ENCODE measurements at places on chromosomes 3 and 15.

DNA sequence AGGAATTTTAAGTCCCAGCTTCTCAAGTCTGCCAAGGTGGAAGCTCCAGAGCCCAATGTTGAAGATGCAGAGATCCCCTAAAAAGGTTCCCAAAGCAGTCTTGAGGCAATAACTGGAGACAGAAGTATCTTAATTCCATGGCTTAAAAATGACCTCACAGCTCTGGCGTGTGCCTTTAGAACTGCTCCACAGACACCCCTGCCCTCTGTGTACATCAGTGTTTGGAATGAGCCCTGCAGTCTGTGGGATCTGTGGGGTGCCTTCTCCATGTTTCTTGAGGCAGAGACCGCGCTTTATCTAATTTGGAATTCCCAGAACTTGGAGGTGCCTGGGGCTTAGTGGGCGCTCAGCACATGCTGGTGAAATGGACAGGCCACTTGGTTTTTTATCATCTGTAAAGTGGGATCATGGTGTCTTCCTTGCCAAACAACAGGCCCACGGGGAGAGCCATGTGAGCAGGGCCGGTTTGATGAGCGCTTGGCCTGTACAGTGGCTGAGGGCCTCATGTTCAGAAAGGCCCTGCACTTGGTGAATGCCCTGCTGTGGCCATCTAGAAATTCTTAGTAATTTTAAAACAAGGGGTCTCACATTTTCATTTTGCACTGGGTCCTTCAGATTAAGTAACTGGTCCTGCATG is 7.1 kb downstream of the ITGA11 start:
- DNase-seq = peak; percentile 25

GRCh38 chr3:100374521-100374920 is 26.4 kb downstream of the TOMM70 start:
- DNase-seq = no peak

GRCh38 chr3:196640297-196641018 is 964 bp downstream of the NRROS start:
- no peak for DNase-seq

DNA sequence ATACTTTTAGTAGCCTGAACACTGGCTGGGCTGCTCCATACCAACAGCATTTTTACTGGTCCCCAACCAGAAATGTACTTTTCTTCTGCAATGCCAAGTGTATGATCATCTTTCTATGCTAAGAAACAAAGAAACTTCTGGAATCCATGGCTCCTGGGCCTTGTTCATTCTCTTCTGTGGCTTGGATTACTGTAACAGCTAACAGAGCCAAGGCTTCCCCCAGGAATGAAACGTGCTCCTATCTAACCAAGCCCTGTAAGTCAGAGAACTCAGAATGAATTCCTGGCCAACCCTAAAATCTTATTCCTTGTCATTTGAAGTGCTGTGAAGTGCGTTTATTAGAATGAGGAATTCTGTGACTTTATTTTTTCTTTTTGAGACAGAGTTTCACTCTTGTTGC is 102.9 kb upstream of the RAD18 start:
- DNase-seq = no peak

DNA sequence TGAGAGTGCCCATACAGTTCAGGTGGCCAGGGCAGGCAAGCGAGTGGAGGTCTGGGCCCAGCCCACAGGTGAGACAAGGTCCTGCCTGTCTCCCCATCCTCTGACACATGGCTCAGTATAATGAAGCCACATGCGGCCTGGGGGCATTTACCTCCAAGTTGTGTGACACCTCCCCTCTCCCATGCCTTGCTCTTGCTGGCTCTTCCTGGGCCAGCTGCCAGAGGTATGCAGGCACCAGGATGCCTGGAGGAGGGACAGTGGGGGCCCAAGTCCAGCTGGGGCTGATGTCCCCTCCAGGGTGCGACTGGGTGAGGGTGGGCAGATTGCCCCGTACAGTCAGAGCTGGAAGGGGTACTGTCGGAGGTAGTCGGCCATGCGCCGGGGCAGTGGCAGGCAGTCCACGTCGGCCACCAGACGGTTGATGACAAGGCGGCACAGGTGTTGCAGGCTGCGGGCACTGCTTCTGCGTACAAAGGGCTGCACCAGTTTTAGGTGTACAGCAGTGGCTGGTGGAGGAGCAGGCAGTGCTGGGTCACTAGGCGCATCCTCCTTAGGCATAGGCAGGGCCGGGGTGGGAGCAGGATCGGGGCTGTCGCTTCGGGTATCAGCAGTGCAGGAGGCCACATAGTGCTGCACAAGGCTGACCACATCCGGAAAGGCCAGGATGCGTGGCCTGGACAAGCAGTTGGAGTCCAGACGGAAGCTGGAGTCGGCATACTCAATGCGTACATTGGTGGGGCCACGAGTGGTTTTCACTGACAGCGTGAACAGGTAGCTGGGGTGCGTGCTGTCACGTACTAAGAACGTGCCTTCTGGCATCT is 4.1 kb downstream of the CISH start:
- DNase-seq = no peak

DNA sequence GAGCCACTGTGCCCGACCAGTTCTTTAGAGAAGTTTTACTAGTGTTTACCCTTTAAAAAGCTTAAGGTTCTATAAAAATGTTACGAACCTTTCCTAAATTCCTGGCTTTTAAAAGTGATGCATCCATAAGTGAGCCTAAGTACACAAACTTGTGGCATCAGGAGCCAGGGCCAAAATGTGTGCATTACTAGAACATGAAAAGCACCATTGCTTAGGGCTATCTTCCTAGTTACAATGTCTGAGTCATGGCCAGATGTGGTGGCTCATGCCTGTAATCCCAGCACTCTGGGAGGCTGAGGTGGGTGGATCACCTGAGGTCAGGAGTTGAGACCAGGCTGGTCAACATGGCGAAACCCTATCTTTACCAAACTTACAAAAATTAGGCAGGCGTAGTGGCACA is 39.9 kb downstream of the LEO1 start:
- no peak for DNase-seq

- DNase-seq = no peak
These were observed 47.9 kb downstream of the FGD5 start for GRCh38 chr3:14866627-14867026.

GRCh38 chr3:168812234-168812633 is 716.5 kb upstream of the GOLIM4 start:
- peak; percentile 42 for DNase-seq

DNA sequence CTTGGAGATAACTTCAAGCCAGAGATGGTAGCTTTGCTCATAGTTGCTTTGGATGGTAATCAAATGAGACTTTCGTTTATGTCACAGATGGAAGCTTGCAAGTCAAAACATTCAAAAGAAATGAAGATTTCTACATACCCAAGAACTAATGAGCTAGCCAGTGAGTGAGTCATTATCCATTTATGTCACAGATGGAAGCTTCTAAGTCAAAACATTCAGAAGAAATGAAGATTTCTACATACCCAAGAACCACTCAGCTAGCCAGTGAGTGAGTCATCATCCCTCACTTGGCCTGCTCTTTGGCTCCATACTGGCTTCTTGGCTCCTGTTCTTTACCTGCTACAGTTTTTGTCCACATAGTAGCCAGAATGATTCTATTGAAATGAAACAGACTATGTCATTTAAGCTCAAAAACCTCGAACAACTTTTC is 559.8 kb upstream of the CBLB start:
- DNase-seq = no peak

DNA sequence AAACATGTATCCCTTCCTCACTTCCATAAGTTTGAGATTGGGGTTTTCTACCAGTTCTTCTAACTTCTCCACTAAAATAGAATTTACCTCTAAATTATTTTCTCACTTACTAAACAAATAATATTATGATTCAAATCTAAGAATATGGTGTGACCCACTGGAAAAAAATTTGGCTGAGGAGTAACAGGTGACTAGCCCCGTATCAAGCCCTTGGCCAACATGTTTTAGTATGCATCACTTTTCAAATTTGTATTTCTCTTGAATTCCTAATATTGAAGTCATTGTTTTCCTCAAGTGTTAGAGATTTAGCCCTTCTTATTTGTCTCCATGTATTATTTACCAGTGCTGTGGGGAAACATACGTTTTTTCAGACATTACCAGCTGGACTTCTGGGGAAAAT is 759.4 kb downstream of the NSUN3 start:
- no peak for DNase-seq

- DNase-seq = no peak
These were observed 42.6 kb downstream of the ARIH1 start for GRCh38 chr15:72516777-72517176.

GRCh38 chr15:66101715-66102395 is 151.7 kb downstream of the MEGF11 start:
- peak; percentile 85 for DNase-seq

GRCh38 chr3:27594096-27594690 is 110.0 kb upstream of the SLC4A7 start:
- DNase-seq = no peak

- DNase-seq = no peak
These were observed 3.7 kb downstream of the SSR3 start for GRCh38 chr3:156551261-156551660.

- DNase-seq = no peak
These were observed 838.5 kb downstream of the IGSF11 start for GRCh38 chr3:118196183-118196582.

DNA sequence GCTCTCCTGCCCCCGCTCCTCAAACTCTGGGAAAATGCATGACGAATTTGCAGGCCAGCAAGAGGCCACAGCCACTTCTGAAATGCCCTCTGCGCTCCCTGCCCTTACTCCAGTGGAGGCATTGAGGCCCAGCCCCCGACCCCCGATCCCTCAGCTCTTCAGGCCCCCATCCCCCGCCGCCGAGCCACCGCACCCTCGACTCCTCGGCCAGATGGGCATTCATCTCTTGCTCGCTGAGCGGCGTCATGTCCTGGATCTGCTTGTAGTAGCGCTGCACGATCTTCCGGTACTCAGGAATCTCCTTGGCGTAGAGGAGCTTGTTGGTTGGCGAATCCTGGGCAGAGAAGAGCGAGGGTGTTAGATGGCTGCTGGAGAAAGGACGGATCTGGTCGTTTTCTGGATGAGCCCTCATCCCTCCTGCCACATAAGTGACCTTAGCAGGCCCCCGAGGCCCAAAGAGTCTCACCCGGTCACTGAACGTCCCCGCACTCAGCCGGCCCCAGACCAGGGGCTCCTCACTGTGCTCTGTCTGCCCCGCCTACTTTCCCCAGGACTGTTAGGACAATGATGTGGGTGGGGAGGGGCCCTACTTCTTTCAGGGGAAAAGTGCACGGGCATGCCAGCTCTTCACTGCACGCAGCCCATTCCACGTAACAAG is 14.0 kb downstream of the H1-8 start:
- DNase-seq = no peak

GRCh38 chr15:64521726-64522164 is 61.4 kb downstream of the ZNF609 start:
- peak; percentile 63 for DNase-seq

- no peak for DNase-seq
These were observed 120.4 kb upstream of the MEF2A start for GRCh38 chr15:99445272-99445850.

- no peak for DNase-seq
These were observed 3.2 kb upstream of the CNOT10 start for GRCh38 chr3:32681811-32682210.

DNA sequence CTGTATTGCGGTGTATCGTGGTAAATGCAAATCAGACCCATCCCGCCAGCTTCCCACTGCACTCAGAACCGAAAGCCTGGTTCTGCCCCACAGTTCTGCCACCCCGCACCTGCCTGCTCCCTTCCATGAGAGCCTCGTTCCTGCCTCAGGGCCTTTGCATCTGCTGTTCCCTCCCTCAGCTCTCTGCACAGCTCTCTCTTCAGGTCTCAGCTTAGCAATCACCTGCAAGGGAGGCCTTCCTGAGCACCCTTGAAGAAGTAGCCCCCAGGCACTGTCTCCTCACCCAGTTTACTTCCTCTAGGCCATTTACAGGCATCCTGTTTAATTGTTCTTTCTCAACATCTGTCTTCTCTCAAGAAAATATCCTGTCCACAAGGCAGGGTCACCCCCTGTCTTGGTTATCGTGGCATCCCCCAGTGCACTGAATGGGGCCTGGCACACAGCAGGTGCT is 13.3 kb upstream of the IQSEC1 start:
- DNase-seq = no peak

GRCh38 chr3:162521669-162522068 is 1025.1 kb downstream of the OTOL1 start:
- no peak for DNase-seq

- no peak for DNase-seq
These were observed 51.0 kb downstream of the MCF2L2 start for GRCh38 chr3:183377307-183377959.

- DNase-seq = no peak
These were observed 29.6 kb downstream of the SST start for GRCh38 chr3:187640569-187641059.

GRCh38 chr3:178676942-178677790 is 140.9 kb downstream of the KCNMB2 start:
- no peak for DNase-seq

GRCh38 chr3:12451960-12452359 is 32.3 kb upstream of the TSEN2 start:
- no peak for DNase-seq

GRCh38 chr15:32838820-32839219 is 121.0 kb downstream of the GREM1 start:
- DNase-seq = no peak

DNA sequence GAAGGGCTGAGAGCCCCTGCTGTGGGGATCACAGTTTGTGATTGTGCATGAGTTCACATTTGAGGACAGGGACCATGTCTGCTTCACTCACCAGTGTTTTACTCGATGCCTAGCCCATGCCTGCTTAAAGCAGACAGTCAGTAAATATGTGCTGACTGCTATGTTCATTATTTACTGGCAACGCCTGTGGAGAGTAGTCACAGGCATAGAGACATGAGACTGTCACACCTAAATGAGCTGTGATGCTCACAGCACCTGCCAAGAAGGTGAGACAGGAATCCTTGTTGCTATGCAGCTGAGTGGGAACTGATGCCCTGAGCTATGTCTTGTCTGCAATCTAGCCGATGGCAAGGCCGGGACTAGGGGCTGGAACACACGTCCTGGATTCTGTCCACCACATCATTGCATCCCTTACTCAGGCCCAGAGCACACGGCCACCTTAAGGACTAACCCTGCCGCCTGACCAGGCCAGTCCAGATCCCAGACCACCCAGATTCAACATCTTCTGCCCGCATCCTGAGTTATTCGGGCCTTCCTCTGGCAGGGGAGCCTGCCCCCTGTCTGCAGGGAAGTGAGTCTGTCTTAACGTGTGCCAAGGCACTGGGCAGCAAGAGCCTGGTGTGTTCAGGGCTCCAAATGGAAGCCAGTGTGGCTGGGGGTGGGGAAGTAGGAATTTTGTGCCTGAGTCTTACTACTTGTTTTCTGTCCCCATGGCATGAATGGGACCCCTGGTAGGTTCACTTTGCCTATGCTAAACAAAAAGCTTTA is 44.8 kb downstream of the FGD5 start:
- DNase-seq = peak; percentile 32
